ENCODE measurements at places on chromosomes 1 and 21.

GRCh38 chr1:1938613-1939295 lies 19.7 kb upstream of the TMEM52 start:
- DNase-seq = no peak

DNA sequence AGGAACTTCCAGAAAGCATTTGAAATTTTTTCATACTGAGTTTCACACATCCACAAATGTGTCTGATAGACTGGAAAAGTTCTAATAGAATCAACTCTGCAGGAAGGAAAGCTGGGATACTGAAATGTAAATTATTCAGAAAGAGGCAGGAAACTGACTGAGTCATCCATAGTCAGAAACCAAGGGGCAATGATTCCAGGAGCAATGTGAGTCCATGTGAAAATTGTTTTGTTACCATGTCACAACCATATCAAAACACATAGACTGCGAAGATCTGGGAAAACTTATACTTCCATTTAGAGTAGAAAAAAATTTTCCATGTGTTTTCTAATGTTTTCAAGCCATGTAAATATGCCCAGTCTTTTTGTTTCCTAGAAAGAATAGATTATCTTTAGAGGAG lies 142.3 kb upstream of the TMPRSS15 start:
- no peak for DNase-seq

DNA sequence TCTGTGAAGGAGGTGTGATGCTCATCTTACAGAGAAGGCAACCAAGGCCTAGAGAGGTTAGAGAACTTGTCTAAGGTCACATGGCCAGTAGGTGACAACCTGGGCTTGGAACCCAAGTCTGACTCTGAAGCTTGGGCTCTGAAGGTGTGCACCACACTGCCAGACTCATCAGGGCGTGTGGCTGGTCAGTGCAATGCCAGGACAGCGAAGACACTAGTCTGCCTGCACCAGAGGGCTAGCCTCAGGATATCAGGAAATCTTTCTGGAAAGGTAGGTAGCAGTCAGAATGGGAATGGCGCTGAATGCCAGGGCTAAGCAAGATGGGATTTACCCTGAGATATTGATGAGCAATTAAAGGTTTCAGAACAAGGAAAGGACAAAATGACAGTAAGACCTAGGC lies 34.9 kb downstream of the ELK4 start:
- no peak for DNase-seq

DNA sequence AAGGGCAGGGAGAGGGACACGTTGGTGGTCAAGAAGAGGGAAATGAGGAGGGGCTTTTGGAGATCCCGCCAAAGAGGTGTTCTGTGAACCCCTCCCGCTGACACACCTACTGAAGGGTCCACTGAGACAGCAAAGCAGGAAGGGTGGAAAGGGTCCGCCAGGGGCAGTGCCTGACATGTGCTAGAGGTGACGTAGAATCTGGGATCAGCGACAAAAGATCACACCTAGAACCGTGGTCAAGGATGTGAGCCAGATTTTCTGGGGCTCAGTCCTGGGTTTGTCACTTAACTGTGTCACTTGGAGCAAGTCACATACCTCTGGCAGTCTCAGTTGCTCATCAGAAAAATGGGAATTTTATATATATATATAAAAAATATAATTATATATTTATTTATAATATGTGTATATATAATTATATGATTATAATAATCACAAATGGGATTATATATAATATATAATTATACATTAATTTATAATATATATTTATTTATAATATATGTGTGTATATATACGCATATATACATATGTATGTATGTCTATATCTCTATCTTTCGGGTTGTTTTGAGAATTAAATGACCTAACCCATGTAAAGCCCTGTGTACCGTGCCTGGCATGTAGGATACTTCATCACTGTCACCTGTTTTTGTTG lies 35.0 kb upstream of the ATP5PO start:
- DNase-seq = peak; percentile 35

GRCh38 chr1:12272770-12273169 lies 42.9 kb downstream of the VPS13D start:
- no peak for DNase-seq

DNA sequence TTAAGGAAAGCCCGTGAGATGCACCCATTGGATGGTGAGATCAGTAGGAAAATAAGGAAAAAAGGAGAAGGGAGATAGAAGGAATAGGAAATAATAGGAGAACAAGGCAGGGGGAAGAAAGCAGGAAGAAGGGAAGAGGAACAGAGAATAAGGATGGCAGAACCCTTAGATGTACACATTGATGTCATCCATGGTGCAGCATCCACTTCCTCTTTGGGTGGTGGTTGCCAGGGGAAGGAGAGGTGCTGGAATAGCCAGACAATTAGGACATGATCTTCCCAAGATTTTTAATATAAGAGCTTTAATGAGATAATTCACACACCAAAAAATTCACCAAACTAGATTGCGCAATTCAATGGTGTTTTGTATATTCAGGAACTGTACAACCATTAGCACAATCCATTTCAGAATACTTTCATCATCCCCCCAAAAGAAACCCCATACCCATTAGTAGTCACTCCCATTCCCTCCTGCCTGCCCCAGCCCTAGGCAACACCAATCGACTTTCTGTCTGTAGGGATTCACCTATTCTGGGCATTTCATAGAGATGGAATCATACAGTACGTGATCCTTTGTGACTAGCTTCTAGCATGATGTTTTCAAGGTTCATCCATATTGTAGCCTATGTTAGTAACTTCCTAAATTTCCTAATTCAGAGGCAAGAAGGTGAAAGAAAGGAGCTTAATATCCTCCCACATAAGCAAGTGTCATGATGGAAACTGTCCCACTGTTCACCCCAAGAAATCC lies 121.4 kb downstream of the PLXNA2 start:
- no peak for DNase-seq

- no peak for DNase-seq
These were observed 1.0 kb downstream of the GALNT2 start for GRCh38 chr1:230067871-230068620.

DNA sequence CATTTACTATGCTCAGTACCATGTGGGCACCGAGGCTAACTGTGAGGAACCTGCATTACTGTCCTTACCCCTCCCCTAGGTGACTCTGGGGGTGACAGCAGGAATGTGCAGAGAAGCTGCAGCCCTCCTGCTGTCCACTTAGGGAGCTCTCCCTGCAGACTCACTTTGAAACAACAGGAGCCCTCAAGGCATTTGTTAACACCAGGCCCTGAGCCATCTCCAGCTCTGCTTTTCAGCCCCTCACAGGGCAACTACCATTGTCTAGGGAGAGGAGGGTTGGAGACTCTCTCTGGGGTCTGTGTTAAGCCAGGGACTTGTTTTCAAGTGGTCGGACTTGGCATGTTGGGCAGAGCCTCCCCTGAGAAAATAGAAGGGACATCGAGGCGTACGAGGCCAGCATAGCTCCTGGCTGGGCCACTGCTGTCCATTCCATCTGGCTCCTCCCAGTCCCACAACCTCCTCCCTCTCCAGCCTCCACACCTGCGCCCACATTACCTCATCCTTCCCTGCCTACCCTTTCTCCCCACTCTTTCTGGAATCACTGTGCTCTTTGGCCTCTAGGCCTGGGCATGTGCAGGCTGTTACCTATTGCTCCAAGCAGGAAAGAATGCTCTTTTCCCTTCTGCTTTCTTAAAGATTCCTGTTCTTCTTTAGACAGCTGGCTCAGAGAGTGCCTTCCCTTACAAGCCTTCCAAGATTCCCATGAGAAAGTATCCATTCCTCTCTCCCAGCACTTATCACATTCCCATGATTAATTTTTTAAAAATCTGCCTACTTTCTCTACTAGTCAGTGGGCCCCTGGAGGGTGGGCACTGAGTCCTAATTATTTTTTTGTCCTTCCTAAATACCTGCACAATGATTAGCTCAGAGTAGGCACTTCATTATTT lies 102.7 kb upstream of the GCLM start:
- no peak for DNase-seq

DNA sequence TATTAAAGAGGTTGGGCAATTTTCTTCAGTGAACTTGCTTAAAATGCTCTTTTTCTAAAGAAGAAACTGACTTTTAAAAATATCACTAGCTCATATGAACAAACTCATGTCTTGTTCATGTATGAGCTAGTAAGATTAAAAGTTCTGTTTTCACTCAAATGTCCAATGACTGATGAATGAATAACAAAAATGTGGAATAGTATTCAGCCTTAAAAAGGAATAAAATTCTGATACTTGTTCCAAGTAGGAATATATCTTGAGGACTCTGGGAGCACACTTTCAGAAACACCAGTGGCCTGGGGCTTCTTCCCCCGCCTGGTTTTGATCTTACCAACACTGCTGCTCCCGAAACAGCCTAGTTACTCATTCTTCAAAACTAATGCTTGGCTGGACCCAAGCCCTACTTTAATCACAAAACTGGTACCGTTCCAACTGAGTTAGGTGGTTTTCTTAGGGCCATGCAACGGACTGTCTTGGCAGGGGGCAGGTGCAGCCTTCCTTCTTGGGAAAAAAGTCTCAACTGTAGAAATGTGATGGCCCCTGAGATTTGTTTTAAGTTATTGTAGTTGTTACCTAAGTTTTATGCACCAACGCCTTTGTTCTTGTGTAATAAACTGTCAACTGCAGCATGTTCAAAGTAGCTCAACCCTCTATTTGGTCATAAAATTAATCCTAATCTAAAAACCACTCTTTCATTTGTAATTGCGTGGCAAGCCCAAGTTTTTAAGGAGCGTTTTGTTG lies 116.0 kb downstream of the ETS2 start:
- no peak for DNase-seq

DNA sequence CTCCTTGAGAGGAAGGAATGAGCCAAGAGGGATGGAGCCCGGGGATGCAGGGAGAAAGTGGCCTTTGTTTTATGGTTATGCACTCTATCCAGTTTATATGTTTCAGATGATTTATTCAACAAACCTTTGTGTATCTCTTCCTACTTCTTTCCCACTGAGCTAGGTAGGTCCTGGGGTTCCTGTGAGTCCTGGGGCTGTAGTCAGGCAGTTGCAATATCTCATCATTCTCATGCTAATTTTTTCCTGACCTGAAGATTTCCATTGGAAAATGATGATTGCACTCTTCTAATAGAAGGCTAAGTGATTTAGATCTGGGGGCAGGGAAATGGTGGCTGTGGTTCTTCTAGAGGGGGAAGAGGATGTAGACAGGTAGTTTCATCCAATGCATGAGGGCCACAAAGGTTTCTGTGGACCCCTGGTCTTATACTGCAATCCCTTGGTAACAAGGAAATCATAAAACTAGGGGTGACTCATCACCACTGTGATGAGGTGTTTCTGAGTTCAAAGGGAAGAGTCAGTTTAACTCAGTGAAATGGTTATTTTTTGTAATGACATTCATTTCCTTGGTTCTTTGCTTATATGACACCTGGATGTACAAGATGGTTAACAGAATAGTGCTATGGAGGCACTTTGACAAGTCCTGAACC lies 20.2 kb downstream of the B3GALT5 start:
- no peak for DNase-seq

DNA sequence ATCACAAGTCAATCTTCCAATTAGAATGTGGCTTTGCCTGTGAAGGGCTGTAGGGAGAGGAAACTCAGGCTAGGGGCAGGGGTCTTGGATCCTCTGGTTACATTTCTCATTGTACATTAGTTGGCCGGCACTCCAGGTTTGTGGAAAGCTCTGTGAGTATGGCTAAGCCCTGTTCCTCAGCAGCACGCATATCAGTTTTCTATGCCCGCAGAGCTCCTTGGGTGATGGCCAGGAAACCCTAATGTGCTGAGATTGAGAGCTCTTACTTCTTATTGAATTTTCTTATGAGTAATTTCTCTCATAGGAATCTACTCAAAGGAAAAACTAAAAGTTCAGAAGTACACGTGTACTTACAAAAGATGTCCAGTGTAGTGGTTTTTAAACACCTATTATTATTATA lies 30.7 kb upstream of the STMN1 start:
- DNase-seq = no peak

DNA sequence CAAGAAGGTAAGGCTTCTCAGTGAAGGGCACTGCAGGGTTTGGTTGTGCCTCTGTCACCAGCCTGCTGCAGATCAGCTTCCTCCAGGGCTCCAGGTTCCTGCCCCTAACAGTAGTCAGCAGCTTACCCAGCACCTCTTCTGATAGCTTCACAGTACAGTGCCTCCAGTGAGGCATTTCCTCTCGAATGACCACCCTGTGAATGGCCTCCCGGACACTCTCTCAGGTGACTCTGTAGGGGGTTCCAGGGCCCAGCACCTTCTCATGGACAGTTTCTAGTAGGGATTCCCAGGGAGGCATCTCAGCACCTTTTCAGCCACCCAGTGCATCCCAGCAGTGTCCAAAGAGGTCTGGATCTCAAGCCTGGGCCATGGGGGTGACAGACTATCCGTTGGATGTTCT lies 28.4 kb downstream of the USP48 start:
- no peak for DNase-seq

DNA sequence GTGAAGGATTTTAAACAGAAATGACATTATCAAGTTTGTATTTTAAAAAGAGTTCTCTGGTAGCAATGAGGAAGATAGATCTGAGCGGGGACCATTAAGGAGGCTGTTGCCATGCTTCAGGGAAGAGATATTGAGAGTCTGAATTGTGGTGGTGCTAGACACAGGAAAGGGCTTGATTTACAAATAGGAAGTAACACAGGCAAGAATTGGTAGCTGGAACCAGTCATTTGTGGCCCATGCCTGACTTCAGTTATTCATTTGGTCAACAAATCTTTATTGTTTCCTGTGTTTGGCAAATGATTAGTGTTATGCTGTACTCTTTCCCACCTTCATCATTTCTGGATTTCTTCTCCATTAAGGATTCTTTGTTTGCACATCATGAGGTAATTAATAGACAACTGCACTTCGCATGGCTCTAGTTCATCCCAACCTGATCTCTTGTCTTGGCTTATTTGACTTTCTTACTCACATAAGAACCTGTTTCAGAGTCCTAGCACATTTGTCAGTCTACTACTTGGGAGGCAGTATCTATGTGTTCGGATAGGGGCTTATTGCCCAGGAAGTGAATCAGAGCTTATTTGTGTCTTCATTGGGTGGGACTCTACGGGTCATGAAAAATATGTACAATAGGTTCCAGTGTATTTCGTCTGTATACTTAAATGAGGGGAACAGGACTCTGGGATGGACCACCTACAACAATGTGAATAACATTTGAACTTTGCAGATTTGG lies 32.3 kb downstream of the EEIG2 start:
- no peak for DNase-seq

DNA sequence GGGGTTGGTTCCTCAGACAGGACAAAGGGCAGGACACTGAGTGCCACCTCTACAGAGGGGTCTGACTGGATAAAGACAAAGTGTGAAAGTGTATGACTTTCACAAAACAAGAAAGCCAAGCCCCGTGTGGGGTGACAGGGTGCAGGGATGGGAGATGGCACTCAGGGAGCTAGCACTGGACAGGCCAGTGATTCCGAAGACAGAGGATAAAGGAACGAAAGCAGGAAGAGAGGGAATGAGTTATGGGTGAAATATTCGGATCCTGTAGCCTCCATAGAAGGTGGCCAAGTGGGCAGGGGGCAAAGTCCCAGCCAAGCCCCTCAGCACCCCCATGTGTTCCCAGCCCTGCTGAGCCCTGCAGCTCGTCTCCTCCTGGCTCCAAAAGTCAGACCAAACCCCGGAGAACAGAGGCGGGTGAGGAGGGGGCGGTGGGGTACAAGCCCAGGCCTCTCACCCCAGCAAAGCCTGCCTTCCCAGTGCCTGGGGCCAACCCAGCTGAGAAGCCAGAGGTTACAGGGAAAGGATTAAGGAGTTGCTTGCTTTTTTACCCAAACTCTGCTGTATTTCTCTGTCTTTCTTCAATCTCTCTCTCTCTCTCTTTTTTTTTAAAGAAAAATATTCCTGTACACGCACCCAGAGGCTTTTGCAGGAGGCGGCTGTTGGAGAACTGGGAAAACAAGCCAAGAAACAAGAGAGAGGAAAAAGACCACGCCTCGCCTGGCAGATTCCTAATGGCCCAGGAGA lies 14.0 kb upstream of the WASF2 start:
- DNase-seq = no peak

Data from NK-92 treated with Interleukin-12 subunit alpha and Interleukin-12 subunit beta, amount 100 ng/mL, for 24 hours (cell line).